ENCODE measurements at places on chromosomes 11 and 22.

GRCh38 chr11:17802491-17802890, 67.9 kb downstream of the KCNC1 start:
- DNase-seq: no peak

DNA sequence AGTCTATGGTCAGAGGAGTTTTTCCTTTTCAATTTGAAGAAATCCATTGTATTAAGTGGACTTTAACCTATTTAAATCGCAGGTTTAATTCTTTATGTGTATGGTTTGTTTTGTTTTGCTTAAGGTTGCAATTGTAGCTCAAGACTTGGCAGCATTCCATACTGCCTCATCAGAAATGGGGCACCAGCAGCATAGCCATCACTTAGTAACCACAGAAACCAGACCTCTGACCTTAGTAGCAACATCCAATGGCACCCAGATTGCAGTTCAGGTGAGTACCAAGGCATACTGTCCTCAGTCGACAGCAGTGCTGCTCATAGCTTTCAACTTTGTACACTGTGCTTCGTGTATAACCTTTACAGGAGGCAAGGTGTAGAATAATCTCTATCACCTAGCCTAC, 48.4 kb upstream of the WEE1 start:
- DNase-seq: no peak

- no peak for DNase-seq
Observed at GRCh38 chr22:20761536-20761935, 12.4 kb upstream of the SERPIND1 start.

DNA sequence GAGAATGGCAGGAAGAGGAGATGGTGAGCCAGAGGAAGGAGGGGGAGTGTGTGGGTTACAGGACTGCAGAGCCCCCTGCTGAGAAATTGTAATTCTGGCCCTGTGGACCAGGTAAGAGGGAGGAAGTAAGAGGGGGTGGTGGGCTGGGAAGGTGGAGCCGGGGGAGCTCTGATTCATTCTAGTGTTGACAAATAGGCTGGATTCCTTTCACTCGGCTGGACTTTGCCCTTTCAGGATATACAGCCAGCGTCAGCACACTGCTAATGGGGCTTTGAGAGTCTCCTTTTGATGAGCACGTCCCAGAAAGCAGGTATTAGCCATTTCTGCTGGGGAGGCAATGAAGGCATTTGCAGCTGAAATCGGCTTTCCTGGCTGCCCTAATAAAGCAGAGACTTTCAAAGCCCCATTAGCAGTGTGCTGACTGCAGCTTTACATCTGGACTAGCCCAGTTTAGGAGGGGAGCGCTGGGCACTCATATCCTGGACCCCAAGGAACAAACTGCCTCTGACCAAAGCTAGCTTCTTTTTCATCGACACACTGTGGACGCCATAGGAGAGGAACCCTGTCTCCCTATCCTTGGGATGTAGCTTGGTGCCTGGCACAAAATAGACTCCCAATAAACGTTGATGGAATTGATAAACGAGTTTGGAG, 44.8 kb upstream of the CADM1 start:
- no peak for DNase-seq

GRCh38 chr11:68107689-68108088, 13.5 kb downstream of the CHKA start:
- no peak for DNase-seq

GRCh38 chr11:326842-327580, 6.4 kb upstream of the IFITM3 start:
- peak; percentile 64 for DNase-seq
